ENCODE measurements at places on chromosomes 7 and 10. TPM values are rescaled to one million over a fixed set of nuclear protein-coding genes. Genes with fewer than 3 reads are reported as not detected.
A peak's percentile ranks its signal among the peaks of the same experiment; 100 is the strongest.

DNA sequence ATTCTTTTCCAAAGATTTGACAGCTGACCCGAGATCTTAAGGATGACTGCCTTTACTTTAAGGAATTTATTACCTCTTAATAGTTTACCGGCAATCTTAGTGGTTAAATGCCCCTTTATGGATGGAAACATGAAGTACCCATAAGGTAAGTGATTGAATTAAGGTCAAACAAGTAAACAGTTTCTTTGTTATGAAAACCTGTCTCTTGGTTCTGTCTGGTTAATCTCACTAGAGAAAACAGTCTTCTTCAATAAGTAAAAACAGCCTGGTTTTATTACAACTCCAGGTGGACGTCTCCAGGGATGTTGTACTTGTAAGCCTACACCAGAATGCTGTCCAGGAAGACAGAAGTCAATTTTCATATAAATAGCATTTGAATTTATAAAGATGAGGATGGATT lies 161.8 kb upstream of the MTPN start:
- H3K27me3 ChIP-seq = no peaks in the 10 kb centered on the region
- H3K4me1 ChIP-seq = peaks cover 26% of the 10 kb centered on the region
- no peak for DNase-seq

DNA sequence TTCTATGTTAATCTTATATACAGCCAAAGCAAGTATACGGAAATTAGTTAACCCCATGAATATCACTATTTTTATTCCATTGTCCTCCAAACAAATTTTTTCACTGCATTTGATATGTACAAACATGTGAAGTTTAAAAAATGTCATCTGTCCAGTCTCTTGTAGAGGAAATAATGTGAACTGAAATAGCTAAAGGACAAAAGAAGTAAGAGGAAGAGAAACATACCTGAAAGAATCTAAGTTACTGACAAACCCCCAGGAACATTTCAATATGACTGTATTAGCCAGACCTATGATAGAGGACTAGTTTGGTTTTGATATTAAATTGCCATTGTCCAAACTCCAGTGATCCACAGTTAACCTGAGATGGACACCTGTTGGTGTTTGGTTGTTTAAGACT lies 80.6 kb downstream of the NRCAM start:
- no peak overlapping the region for H3K4me3 ChIP-seq
- no peaks in the 10 kb centered on the region for H3K36me3 ChIP-seq
- no peak overlapping the region for H3K27ac ChIP-seq
- no peaks in the 10 kb centered on the region for H3K4me1 ChIP-seq

DNA sequence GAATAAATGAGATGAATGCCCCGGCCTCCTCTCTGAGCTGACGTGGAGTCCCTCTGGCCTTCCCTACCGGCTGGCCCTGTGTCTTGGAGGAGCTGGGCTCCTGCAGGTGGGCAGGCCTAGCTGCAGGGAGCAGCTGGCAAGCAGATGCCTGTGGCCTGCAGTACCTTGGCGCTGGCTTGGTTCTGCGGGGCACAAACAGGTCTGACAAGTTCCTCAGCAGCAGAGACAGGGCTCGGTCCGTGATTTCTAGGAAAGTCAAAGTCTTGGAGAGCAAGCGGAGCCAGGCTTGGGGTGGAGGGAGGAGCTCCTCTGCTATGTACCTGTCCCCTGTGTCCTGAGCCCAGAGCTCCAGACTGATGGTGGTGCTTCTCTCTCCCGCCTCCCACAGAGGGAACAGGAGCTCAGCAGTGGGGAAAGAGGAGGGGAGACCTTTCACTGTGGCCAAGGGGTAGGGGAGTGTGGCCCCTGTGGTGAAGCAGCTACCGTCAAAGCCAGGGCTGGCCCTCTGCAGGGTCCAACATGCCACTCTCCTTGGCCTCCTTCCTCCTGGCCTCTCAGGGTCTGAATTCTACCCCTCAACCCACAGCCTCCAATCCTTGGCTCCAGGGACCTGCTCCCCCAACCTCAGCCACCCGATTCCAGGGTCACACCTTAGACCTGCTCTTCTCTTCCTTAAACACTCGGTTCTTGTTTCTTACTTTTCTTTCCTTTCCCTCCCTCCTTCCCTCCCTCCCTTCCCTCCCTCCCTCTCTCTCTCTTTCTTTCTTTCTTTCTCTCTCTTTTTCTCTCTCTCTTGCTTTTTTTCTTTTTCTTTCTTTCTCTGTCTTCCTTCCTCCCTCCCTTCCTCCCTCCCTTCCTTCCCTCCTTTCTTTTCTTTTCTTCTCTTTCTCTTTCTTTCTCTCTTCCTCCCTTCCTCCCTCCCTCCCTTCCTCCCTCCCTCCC lies 20.1 kb downstream of the MYL10 start:
- no peaks in the 10 kb centered on the region for H3K36me3 ChIP-seq
- no peak overlapping the region for H3K27ac ChIP-seq
- no peak overlapping the region for H3K4me3 ChIP-seq
- no peak for DNase-seq

DNA sequence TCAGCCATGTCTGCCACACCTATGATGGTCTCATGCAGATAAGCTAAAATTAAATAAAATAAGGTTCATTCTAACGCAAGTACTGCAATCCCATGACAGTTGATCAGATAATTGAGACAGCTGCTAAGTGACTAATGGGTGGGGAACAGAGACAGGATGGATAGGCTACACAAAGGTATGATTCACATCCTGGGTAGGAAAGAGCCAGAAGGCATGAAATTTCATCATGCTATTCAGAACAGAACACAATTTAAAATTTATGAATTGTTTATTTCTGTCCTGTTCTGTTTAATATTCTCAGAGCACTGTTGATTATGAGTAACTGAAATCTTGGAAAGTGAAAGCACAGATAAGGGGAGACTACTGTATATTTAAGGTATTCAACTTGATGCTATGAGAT lies 381.8 kb upstream of the SORCS1 start:
- no peak overlapping the region for H3K27ac ChIP-seq
- H3K27me3 ChIP-seq = no peaks in the 10 kb centered on the region
- H3K36me3 ChIP-seq = no peaks in the 10 kb centered on the region
- no peaks in the 10 kb centered on the region for H3K4me1 ChIP-seq

- DNase-seq = no peak
- H3K27ac ChIP-seq = no peak overlapping the region
- H3K4me1 ChIP-seq = no peaks in the 10 kb centered on the region
- no peak overlapping the region for H3K4me3 ChIP-seq
Observed at GRCh38 chr10:92729886-92730285, 40.1 kb downstream of the HHEX start.

DNA sequence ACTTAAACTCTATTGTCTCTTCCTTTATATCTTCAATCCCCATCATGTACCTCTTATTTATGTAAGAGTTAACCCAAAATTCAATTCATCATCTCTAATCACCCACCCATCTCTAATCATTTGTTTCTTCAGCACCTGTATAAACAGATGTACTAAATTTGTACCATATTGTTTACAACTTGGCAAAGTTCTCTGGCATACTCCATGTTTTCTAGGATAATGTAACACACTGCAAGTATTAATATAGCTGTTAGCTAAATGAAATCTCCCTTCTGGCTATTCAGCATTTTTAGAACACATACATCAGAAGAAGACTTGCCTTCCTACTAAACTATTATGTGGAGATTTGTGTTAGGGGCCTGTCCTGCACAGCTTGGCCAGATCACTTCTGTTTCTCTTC lies 33.1 kb downstream of the MALSU1 start:
- H3K4me3 ChIP-seq = no peak overlapping the region
- no peaks in the 10 kb centered on the region for H3K27me3 ChIP-seq
- no peak for DNase-seq
- H3K4me1 ChIP-seq = no peaks in the 10 kb centered on the region
- H3K27ac ChIP-seq = no peak overlapping the region

DNA sequence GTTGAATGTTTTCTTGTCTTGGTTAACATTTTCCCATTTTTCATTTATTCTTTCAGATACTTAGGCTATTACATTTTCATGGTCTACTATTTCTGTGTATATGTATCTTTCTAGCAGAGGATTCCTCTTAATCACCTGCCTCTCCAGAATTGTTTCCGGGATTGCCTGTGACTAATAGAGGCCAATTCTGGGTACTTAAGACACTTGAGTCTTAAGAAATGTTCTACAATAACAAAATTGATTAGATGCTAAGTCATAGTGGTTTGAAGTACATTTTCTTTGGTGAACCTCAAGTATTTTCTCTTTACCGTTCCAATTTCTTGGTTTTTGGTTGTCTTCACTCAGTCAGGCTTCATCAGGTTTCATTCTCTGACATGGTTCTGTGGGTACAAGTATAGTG lies 26.4 kb downstream of the BBS9 start:
- no peaks in the 10 kb centered on the region for H3K27me3 ChIP-seq
- no peak overlapping the region for H3K27ac ChIP-seq
- no peaks in the 10 kb centered on the region for H3K4me1 ChIP-seq
- DNase-seq = no peak
- H3K36me3 ChIP-seq = no peaks in the 10 kb centered on the region

DNA sequence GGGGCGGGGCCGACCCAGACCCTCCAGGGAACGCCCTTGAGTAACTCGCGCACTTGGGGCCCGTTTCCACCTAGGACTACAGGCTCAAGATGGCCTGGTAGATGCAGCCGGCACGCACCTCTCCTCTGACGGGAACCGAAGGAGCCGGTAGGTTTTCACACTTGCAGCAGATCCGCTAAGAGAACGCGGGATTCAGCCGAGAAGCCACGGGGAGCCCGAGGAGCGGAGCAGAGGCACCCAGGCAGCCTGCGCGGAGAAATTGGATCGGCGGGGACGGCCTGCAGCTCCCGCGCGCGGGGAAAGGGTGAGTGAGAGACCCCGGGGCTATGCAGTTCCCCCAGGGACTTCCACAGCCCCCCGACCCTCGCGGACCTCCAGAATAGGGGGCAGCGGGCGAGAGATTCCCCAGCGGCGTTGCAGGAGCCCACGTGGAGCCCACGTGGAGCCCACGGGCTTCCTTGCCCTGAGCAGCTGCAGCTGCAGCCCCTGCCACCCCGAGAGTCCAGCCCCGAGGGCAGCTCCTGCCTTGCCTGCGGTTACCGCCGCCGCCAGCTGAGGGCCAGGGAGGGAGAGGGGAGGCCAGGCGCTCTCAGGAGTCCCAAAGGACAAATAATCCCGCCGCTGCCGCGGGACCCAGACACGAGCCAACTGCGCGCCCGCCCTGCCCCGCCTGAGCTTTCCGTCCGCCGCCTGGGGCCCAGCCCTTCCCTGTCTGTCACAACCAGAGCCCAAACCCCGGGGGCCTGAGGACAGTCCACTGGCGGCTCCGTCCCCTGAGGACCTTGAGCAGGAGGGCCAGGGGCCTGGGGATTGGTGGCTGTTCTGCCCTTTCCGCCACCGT lies 13.1 kb downstream of the IFT22 start:
- peak overlapping the region; percentile 38 for H3K4me3 ChIP-seq
- no peak overlapping the region for H3K27ac ChIP-seq
- no peaks in the 10 kb centered on the region for H3K36me3 ChIP-seq

DNA sequence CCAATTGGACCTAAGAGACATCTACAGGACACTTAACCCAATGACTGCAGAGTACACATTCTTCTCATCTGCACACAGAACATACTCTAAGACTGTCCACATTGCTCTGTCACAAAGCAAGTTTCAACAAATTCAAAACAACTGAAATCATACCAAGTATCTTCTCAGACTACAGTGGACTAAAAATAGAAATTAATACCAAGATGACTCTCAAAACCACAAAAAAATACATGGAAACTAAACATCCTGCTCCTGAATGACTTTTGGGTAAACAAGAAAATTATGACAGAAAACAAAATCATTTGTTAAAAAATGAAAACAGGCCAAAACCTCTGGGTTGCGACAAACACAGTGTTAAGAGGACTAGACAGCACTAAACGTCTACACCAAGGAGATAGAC lies 24.5 kb downstream of the SNX13 start:
- H3K27me3 ChIP-seq = no peaks in the 10 kb centered on the region
- no peak overlapping the region for H3K4me3 ChIP-seq
- H3K4me1 ChIP-seq = peaks cover 12% of the 10 kb centered on the region
- no peaks in the 10 kb centered on the region for H3K36me3 ChIP-seq
- no peak overlapping the region for H3K27ac ChIP-seq

Gene MINDY3
- 15.0 TPM for polyA plus RNA-seq

Gene NAT16
- not detected for polyA plus RNA-seq

DNA sequence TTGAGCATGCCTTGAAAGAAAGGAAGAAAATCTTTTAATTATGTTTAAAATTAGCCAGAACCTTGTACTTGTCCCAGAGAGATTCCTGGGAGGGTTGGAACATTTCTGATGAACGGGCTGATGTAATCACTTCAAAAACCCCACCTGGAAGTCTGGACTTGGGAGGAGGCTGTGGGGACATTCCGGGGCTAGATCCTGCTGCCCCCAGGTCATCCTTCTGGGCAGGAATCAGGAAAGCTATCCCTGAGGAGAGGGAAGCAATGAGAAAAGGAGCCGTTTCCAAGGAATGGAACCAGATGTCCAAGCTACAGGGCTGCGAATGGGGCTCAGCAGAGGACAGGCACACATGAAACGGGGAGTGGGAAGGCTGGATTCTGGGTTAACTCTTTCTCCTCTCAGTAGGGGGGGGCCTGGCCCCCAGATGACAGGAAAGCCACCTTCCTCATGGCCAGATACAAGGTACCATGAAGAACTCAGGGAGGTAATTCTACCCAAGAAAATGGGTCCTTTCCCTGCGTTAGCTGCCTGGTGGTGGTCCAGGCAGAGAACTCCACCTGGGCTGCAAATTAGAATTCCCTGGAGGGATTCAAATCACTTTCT lies 280.1 kb downstream of the TCF7L2 start:
- H3K27me3 ChIP-seq = no peaks in the 10 kb centered on the region
- H3K4me3 ChIP-seq = no peak overlapping the region
- no peak overlapping the region for H3K27ac ChIP-seq
- DNase-seq = no peak

DNA sequence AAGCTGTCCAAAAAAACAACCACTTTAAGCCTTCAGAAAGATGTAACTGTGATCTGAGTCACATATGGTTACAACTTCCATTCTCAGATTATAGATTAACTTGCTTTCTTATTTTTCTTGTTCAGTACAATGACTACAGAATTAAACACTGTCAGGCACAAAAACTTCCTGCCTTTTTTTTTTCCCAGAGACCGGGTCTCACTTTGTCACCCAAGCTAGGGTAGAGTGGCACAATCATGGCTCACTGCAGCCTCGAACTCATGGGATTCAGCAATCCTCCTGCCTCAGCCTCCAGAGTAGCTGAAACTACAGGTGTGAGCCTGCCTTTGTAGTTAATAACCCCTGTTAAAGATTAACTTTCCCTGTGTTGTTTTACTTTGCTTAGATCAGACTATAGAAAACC lies 163.2 kb downstream of the AVL9 start:
- DNase-seq = no peak
- no peak overlapping the region for H3K4me3 ChIP-seq
- no peaks in the 10 kb centered on the region for H3K4me1 ChIP-seq
- H3K36me3 ChIP-seq = no peaks in the 10 kb centered on the region

Data from sigmoid colon (tissue), 7 donors.